ENCODE measurements at places on chromosomes 4 and X. TPM values are rescaled to one million over a fixed set of nuclear protein-coding genes. Genes with fewer than 3 reads are reported as not detected.

- DNase-seq: peak; percentile 66
Measured at GRCh38 chr4:150078041-150078578, at the start of gene DCLK2. DCLK2 (plus strand) TSS chr4:150078445; CDS start chr4:150079028, 583 bp downstream.

DNA sequence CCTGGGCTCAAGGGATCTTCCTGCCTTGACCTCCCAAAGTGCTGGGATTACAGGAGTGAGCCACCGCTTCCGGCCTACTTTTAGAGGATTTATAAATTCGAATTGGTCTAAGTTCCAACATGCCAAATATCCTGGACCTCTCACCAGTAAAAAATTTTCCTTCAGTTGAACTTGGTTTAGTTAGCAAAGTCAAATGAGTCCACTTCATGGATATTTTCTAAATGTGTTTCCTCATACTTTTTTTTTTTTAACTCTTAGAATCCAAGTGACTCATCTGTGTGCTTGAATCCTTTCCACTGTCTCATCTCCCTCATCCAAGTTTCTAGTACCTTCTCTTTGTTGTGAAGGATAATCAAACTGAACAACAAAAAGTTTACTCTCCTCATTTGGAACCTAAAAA, 49.7 kb downstream of the RBM47 start:
- no peak for DNase-seq

GRCh38 chrX:150298841-150299551, 64.1 kb upstream of the MAMLD1 start:
- DNase-seq: no peak

The CYLC1 gene
- not detected for total RNA-seq

DNA sequence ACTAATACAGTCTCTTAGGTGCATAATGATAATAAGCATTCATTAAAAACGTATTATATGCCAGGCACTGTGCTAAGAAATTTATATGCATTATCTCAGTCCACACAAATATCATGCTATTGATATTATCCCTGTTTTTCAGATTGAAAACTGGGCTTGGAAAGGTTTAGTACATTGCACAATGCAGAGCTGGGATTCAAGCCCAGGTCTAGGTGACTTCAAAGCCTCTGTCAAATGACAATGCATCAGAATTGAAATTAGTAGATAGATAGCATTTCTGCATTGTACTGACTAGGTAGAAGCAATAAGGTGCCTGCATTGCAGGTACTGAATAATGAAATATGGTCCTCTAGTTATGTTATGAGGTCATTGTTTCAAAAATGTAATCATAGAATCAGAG, 18.2 kb upstream of the SCOC start:
- no peak for DNase-seq

DNA sequence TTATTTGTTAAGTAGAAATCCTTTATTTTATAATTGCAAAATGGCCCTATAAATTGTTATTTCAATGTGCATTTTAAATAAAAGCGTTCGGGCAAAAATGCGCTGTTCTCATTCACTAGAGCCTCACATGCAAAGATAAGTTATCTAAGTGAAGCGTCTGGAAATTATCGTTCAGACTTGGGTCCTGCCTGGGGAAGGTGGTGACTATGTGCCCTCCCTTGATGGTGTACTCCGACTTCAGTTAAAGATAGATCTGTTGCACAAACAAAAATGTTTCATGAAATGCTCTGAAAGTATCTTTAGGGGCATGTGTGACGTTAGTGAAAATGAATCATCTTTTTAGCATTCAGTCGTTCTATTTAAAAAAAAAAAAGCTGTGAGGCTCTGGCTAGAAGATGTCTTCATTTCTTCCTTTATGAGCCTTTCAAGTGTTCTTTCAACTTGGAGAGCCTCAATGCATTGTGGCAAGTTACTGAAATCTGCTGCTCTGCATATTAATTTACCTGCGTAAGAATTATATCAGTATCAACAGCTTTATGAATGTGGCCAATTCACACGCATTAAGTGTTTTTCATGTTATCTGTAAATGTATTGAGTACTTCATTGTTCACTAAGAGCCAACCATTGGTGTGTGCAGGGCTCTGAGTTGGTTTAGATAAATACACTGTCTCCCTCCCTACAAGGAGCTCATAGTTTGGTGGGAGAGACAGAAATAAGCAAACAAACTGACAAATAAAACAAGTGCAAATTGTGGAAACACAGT, 83.0 kb downstream of the AFF1 start:
- no peak for DNase-seq

- DNase-seq: no peak
Measured at GRCh38 chr4:3655963-3656362, 110.2 kb upstream of the ADRA2C start.

DNA sequence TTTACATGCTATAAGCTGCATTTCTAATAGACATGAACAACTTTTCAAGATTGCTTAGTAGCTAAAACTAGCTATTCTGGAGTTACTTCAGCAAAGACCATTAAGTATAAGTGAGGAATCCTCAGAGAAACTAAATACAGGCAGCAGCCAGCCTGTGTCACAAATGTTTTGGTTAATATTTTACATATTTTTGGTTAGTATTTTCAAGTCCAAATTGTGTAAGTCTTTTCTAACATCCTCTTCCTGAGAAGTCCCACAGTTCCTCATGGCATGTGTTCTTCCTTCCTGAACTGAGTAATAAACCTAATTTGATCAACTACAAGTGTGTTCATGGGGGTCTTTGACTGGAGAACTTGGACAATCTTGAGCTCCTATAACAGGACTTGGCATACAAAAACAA, 42.4 kb upstream of the MCF2 start:
- DNase-seq: no peak

The TMEM33 gene
- 74.7 TPM for total RNA-seq

GRCh38 chr4:106930522-106930921, 105.6 kb downstream of the DKK2 start:
- DNase-seq: no peak

- no peak for DNase-seq
Measured at GRCh38 chrX:10564484-10564883, 55.9 kb downstream of the MID1 start.

GRCh38 chrX:81082649-81083048, 119.1 kb downstream of the HMGN5 start:
- DNase-seq: no peak

DNA sequence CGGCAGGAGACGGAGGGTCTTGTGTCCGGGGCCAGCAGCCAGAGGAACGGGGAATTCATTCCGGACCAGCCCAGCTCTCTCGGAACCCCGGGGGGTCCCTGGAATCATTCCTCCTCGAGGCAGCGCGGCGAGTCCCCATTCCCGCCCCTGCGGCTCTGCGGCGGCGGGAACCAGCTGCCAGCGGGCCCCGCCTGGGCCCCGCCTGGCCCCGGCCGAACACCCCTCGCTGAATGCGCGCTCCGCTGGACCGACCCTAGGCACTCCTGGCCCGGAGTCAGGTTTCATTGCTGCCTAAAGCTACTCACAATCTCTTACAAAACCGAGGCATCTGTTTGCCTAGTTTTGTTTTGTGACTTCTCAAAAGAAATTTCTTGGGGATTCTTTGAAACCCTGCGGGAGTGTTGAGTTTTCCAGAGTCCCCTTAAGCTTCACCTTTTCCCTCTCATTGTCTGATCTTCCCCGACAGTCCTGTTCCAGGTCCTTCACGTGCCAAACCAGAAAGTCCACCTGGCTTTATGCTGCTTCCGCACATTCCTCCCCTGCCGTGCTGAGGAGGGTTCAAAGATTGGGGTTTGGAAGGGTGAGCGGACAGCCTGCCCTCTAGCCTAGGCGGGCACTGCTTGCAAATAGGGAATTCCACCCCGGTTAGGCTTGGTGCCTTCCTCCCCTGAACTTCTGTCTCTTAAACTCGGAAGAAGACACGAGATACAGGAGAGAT, 789 bp downstream of the ARHGAP10 start:
- peak; percentile 36 for DNase-seq

DNA sequence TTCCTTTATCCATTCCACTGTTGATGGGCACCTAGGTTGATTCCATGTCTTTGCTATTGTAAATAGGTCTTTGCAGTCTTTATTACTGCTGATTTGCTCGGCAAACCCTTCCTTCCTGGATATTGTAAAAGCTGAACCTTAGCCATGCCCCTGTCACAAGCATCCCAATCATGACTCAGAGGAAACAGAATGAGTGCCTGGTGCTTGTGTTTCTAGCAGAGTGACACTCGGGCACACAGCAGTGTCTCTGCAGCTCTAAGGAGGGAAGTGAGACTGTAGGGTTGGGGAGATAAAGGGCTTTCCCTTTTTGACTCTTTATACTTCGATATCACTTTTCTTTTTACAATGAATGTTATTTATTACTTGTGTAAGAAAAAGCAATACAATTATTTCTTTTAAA, 83.3 kb downstream of the AKAP4 start:
- DNase-seq: no peak

GRCh38 chrX:129529685-129530281, 6.5 kb upstream of the SMARCA1 start:
- no peak for DNase-seq

The ADGRG4 gene
- total RNA-seq: not detected

GRCh38 chrX:13721371-13721770, 13.0 kb downstream of the TRAPPC2 start:
- no peak for DNase-seq

The CNKSR2 gene
- 21.0 TPM for total RNA-seq

DNA sequence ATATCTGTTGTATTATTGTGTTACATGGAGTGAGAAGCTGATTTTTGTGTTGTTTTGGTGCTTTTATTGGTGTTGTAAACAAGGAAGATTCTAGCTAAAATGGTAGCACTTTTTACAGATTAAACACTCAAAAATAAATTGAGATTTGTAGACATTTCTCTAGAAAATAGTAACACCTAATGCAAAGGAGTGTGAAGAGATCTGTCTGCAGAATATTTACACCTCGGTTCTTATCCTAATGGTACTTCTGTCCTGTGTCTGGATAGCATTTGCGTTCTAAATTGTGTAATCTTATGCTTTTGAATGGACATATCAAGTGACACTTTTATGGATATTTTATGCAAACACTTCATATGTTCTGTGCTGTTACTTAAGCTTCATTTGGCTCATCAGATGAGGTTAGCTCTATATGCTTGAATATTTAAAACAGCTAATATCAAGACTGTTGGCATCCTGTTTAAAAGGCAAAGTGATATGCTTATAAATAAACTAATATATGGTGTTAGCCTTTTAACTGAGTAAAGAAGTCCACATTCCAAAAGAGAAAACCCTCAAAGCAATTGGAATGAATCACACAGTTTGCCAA, 6.0 kb downstream of the PCDH7 start:
- no peak for DNase-seq

- peak; percentile 45 for DNase-seq
Measured at GRCh38 chr4:16916719-16917337, 18.4 kb upstream of the LDB2 start.

GRCh38 chr4:98527534-98528269, 130.7 kb downstream of the TSPAN5 start:
- no peak for DNase-seq

DNA sequence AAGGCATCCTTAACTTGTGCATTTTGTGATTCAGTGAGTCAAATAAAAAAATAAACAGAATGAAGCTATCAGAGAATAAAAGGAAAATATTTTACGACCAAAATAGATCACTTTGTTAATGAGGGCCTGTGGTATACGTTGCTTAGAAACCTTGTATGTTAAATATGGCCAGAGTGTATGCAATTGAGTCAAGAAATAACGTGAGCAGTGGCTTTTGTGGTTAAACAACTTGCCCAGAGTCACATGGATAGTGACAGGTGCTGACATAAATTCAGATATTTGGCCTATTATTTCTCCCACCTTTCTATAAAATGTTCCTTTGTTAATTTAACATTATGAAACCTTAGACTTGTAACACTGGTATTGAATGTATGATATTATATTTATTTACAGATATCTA, 393.4 kb downstream of the PABPC4L start:
- DNase-seq: no peak

DNA sequence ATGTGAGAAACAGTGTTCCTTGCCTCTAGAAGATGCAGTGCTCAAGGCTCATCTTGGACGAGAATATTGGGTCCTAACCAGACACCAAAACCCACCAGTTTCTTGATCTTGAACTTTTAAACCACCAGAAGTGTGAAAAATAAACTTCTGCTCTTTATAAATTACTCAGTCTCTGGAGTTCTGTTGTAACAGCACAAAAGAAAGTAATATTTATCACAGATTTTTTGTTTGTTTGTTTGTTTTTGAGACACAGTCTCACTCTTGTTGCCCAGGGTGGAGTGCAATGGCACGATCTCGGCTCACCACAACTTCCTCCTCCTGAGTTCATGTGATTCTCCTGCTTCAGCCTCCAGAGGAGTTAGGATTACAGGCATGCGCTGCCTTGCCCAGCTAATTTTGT, 371.1 kb upstream of the NDST4 start:
- DNase-seq: no peak

- no peak for DNase-seq
Measured at GRCh38 chr4:123986268-123986798, 589.7 kb downstream of the SPRY1 start.

DNA sequence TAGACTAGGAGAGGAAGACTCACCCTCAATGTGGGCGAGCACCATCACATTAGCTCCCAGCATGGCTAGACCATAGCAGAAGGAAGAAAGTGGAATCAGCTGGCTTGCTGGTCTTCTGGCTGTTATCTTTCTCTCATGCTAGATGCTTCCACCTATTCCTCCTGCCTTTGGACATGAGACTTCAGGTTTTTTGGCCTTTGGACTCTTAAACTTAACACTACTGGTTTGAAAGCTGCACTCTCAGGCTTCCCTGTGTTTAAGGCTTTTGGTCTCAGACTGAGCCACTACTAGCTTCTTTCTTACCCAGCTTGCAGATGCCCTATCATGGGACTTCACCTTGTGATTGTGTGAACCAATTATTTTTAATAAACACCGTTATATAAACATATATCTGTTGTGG, 39.0 kb upstream of the UGT2B4 start:
- no peak for DNase-seq

GRCh38 chr4:38209654-38210053, 249.5 kb downstream of the PTTG2 start:
- DNase-seq: no peak

DNA sequence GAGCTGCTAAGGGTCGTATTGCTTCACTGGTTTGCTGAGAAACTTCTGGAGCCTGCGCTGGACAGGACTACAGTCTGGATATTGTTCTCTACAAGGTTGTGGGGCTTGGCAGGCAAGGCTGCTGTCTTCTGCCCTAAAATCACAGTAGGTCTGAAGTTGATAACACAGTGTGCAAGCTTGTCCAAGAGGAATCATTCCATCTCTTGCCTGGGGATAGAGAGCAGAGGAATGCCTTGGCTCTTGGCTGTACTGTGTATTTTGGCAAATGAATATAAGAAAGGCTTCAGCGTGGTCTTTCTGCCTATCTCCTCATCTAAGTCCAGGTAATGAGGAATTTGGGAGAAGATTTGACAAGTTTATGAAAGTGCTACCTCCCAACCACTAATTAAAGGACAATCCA, 9.4 kb upstream of the RASL11B start:
- DNase-seq: no peak

- no peak for DNase-seq
Measured at GRCh38 chrX:16786791-16787735, 797 bp downstream of the TXLNG start.
